ENCODE measurements at places on chromosomes 3 and 15.

DNA sequence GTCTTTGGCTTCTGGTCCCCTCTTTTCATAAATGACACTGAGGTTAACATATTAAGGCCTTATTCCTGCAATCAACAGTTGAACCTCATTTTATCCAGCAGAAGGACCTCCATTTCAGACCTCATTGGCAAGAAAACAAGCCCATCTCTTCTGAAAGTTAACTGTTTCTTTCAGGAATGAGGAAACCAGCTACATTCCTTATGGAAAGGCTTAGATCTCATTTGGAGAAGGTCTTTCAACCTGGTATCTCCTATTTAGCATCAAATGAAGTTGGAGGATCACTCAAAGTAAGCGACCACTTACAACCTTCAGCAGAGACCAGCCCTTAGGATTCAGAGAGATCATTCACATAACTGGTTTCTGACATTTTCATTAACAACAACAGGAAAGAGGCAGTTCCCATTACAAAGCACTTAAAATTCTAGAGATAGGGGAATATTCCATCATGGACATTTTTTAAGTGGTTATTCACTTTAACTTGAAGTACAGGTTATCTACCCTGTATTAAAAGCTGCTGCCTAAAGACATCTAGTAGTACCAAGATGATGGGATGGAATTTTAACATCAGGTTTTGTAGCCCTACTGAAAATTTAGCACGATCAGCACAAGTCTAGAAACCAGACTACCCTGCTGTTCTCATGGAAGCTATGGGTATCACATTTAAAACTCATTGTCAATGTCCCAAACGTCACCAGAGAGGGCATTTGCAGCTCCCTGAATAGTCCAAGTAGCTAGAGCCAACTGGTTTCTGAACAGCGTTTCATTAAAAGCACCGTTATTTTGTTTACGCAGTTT lies 30.4 kb downstream of the TFRC start:
- DNase-seq = no peak

- peak; percentile 7 for DNase-seq
Observed at GRCh38 chr3:110070161-110070916, 733.0 kb upstream of the DPPA4 start.

GRCh38 chr3:187679638-187680396 lies 9.6 kb upstream of the SST start:
- DNase-seq = no peak

DNA sequence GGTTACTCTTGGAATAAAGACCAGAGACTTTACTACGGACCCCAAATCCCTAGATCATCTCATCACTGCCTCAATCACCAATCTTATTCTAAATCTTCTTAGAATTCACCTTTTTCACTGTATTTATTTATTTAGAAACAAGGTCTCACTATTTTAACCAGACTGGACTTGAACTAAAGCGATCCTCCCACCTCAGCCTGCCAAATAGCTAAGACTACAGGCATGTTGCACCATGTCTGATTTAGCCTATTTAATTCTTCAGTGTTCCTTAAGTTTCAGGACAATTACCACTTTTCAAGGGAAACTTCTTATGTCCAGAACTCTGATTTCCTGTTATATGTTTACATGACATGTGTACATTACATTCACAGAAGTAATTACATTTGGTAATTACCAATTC lies 238.0 kb upstream of the COL8A1 start:
- DNase-seq = no peak

- no peak for DNase-seq
Observed at GRCh38 chr15:60901647-60902046, 327.5 kb downstream of the RORA start.

DNA sequence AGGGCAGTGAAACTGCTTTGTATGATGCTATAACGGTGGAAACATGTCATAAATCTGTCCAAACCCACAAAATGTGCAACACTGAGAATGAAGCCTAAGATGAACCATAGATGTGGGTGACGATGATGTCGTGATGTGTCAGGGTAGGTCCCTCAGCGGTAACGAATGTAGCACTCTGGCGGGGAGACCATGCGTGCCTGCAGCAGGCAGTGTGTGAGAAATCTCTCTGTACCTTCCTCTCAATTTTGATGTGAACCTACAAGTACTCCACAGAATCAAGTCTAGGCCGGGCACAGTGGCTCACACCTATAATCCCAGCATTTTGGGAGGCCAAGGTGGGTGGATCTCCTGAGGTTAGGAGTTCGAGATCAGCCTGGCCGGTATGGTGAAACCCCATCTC lies 268.2 kb upstream of the LYSMD4 start:
- no peak for DNase-seq

- no peak for DNase-seq
Observed at GRCh38 chr3:114310695-114311094, 16.9 kb downstream of the TIGIT start.

DNA sequence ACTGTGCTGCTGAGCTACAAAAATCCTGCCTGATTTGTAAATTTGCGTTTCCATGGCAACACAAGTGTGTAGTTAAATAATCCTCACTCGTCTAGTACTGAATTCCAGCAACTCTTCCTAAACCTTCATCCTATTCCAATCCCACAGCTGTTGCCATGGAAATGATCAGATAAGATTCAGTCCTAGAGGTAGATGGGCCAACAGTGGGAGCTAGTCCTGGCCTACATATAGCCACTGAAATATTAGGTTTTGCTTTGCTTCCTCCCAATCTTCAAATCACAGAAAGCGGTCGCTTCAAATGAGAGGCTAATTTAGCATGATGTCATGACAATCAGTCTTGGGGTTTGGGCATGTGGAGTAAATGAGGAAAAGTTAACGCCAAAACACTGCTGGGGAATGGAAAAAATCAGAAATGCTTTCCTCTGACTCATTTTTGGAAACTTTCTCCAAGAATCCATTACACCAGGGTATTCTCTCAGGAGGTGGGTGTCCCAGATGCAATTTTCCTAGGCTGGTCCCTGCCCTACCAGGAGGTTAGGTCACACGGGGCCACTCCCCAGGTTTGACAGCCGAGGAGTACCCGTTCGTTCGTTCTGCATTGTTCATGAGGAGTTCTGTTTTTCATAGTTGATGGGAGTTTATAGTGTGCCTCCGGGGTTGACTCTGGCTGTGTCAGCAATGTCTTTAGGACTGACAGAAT lies 159.2 kb upstream of the SLCO3A1 start:
- DNase-seq = no peak

- no peak for DNase-seq
Observed at GRCh38 chr3:152539191-152539764, 270.5 kb downstream of the MBNL1 start.

- DNase-seq = no peak
Observed at GRCh38 chr3:4885316-4885715, 93.9 kb upstream of the BHLHE40 start.

All from kidney epithelial cell (primary cell).